Hypothalamus (tissue), 51 donors: ENCODE measurements at places on chromosomes 11 and 22.

- peak; percentile 89 for DNase-seq
Measured at GRCh38 chr11:15819679-15820286, 536.6 kb downstream of the SOX6 start.

DNA sequence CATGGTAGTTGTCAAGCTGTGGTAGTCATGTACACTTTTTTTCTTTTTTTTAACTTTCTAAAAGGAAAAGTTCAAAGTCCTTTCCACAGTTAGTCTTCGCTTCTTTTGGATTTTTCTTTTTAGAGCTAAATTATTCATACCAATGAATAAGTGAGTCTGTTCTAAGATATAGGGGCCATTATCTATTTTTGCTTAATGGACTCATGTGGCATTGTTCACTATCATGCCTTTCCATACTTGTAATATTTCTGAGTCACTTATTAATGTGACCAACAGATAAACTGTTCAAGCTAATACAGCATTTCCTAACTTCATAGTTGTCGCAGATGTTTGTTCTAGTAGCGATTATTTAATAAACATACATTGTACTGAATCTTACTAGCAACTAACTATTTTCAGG lies 8.0 kb upstream of the B3GNT6 start:
- no peak for DNase-seq

DNA sequence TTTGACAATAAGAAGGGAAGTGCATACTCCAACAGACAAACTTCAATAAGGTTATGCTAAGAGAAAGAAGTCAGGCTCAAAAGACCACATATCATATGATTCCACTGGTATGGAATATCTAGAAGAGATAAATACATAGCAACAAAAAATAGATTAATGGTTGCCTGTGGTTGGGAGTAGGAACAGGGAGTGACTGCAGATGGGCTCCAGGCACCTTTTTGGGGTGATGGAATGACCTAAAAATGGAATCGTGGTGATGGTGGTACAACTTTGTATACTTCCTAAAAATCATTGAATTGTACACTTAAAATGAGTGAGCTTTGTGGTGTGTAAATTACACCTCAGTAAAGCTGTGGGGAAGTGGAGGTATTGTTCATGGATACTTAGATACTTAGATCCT lies 29.0 kb upstream of the RAG2 start:
- DNase-seq: no peak

DNA sequence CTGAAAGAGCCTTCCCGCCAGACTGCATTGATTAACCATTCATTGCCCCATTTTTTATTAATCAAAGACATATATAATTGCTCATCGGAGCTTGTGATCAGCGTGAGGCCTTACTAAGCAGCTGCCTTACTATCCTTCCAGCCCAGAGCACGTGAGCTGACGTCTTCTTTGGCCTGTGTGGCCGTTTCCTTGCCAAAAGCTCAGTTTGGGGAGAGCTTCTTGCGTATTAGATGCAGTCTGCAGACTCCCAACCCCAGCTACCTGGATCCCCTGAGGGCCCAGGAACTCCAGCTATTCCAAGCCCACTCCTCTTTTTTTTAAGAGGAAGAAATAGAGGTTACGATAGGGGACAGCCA lies 784 bp upstream of the SLC43A3 start:
- no peak for DNase-seq

DNA sequence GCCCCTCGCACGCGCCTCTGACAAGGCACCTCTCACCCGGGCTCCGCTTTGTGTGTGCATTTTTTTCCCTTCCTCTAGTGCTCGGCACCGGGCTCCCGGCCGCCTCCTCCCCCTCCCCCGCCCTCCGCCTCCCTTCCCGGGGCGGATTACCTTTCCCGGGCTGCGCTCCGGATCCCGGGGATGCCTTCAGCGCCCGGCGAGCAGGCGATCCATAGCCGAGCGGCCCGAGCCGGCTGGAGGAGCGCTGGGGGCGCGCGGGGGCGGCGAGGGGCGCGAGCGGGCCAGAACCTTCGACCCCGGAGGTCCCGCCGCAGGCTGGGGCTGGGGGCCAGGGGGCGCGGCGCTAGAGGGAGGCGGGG lies 282 bp downstream of the MPPED2 start:
- DNase-seq: no peak

GRCh38 chr11:60195923-60196368 lies 13.1 kb upstream of the MS4A6A start:
- no peak for DNase-seq

DNA sequence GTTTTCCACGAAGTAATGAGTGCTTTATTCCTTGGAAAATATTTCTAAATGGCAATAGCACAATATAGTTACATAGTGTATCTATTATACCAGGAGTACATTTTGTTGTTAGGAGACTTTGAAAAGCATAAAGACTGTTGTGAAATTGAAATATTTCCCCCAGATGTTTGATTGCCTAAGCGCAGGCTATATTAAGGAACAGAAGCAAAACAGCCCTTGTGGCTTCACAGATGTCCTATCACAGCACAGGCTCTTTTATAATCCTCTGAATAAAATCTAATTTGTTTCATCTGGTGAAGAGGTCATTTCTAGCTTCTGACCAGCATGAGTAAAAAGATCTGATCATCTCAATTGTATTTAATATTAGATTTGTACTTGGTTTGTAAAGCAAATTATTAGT lies 48.2 kb downstream of the BSX start:
- DNase-seq: no peak

- no peak for DNase-seq
Measured at GRCh38 chr11:73998846-73999575, 9.9 kb downstream of the UCP3 start.

- DNase-seq: no peak
Measured at GRCh38 chr11:100878474-100878873, 191.4 kb downstream of the ARHGAP42 start.

GRCh38 chr11:106957030-106957482 lies 61.2 kb downstream of the GUCY1A2 start:
- no peak for DNase-seq

- DNase-seq: no peak
Measured at GRCh38 chr11:26028393-26028911, 303.5 kb upstream of the ANO3 start.

DNA sequence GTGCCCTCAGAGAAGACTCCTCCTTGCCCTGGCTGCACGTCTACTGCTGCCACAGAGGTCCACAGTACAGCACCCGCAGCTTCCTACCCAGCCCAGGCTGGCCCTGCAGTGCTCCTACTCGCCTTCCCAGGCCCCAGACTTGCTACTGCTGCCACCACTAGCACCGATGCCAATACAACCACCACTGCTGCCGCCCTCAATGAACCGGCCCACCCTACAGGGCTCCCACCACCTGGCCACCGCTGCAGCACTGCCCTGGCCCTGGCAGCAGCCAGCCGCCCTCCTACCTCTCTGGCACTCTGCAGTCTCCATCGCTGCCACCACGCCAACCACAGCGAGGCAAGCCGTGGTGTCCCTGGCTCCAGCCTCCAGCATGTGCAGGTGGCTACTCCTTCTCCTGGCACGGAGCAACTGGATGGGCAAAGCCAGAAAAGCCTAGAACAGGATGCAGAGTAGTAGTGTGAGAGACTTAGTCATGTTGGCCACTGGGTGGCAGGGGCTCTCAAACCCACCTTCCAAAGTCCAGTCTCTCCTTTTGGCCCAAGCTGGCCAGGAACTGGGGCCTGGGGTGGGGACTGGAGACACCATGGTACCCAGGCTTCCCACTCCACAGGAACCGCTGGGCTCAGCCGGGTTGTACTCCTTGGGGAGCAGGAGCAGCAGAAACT lies 39.4 kb downstream of the C22orf42 start:
- no peak for DNase-seq

- DNase-seq: no peak
Measured at GRCh38 chr11:28547321-28547741, 439.1 kb downstream of the METTL15 start.

- no peak for DNase-seq
Measured at GRCh38 chr11:18749681-18750319, 23.8 kb upstream of the IGSF22 start.

GRCh38 chr11:59272771-59273372 lies 60.1 kb upstream of the MPEG1 start:
- DNase-seq: no peak

GRCh38 chr22:36160499-36160942 lies at the start of gene APOL3:
Gene APOL3, minus strand, starts transcription at chr22:36160755. Its CDS starts 11,700 bp downstream, at chr22:36149055.
- DNase-seq: no peak

- DNase-seq: no peak
Measured at GRCh38 chr11:130246738-130247137, 68.0 kb downstream of the ZBTB44 start.

GRCh38 chr11:62253999-62254542 lies 12.0 kb downstream of the SCGB1D2 start:
- DNase-seq: no peak

- DNase-seq: no peak
Measured at GRCh38 chr11:11731311-11732083, 109.7 kb upstream of the GALNT18 start.

GRCh38 chr11:59719556-59719955 lies 5.9 kb upstream of the OR10V1 start:
- DNase-seq: no peak

GRCh38 chr11:11786771-11787170 lies 55.0 kb upstream of the USP47 start:
- no peak for DNase-seq

DNA sequence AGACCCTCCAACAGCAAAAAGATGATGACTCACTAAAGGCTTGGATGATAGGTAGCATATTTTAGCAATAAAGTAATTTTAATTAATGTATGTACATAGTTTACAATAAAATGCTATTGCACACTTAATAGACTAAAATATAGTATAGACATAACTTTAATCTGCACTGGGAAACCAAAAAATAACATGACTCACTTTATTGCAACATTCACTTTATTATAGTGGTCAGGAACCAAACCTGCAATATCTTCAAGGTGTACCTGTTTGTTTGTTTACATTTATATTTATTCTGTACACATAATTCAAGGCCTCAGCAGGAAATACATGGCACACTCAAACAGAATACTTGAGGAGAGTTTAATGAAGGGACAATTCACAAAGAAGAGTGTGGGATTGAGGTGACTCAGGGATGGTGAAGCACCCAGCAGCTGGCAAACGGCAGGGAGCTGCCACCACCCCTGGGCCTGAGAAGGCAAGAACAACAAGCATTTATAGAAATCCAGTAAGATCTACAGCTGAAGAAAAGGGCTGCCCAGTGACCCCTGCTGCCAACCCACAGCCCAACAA lies 51.5 kb upstream of the POU2AF2 start:
- DNase-seq: no peak

DNA sequence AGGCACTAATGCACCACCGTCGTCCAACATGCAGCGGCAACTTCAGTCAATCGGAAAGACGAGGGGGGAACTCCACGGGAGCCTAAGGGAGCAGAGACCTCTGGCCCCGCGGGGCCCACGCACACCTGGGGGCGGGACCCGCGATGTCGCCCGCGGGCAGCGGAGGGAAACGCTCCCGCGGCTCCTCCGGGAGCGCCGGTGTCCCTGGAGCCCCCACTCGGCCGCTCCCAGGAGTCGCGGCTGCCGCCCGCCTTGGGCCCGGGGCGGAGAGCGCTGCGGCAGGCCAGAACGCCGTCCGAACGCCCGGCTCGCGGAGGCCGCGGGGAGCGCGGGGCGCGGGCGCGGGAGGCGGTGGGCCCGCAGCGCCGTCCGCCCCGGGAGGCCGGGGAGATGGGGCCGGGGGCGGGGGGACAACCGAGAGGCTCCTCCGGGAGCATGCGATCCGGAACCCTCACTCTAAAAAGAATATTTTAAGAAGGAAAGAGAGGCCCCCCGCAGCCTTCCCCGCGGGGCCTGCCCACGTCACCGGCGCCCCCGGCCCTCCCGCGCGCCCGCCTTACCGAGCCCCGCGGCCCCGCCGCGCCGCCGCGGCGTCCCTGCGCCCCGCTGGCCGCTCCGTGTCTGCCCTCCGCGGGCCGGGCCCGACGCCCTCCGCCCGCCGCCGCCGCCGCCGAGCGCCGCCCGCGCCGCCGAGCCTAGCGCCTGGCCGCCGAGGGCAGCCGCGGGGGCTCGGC lies 86.6 kb upstream of the ARHGAP32 start:
- DNase-seq: no peak

GRCh38 chr11:130727157-130728119 lies 188.8 kb downstream of the SNX19 start:
- DNase-seq: no peak

DNA sequence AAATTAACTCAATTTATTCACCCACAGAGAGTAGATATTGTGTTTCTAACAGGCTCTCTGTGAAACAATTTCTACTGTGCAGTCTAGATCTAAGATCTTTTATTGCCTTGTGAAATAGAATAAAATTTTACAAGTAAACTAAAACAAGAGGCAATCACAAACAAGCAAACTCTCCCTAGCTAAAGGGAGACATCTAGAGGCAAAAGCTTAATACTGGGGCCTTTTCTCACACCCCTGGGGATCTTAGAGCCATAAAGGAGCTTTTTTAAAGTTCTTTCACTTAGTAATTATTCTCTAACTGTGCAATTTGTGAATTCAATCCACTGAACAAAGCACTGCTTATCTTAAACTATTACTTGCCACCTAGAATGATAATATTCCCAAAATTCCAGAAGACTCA lies 19.7 kb downstream of the ALG9 start:
- DNase-seq: no peak

- no peak for DNase-seq
Measured at GRCh38 chr22:20829491-20830134, 29.0 kb downstream of the PI4KA start.

- DNase-seq: no peak
Measured at GRCh38 chr22:49234459-49234858, 593.2 kb downstream of the BRD1 start.

DNA sequence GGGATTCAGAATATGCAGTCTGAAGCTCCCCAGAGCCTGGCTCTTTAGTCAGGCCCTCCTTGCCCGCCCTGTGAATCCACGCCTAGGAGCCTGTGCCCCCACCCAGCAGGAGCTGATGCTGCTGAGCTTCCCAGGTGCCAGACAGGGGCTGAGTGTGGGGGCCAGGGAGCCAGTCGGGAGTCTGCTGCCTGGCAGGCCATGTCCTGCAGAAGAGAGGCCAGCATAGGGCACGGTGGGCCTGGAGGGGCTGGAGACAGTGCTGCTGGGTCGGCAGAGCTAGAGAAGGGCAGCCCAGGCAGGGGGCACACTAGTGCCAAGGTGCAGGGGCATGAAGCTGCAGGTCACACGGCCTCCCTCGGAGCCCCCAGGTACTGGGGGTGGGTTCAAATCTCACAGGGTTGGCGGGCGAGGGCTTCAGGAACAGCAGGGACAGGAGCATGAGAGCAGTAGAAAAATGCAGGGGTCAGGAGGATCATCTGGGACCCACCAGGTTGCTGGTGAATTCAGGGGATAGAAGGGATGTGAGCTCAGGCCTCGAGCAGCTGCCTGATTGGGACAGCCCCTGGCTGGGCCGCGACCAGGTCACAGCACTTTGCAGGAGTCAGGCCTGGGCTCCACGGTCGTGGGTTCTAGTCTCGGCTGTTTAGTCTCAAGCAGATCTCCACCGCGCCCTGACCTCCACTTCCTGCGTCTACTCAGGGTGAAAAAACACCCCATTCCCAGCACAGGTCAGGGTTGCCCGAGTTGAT lies 4.1 kb upstream of the SEPTIN5 start:
- DNase-seq: no peak
